Left kidney (tissue), 8 donors: ENCODE measurements at places on chromosomes 5 and 9. TPM values are rescaled to one million over a fixed set of nuclear protein-coding genes. Genes with fewer than 3 reads are reported as not detected.

Gene TRAF1
- 7.1 TPM for polyA plus RNA-seq

Gene CATSPER3
- polyA plus RNA-seq = 1.7 TPM

Gene RANBP3L
- polyA plus RNA-seq = 8.0 TPM

Gene WNT8A
- polyA plus RNA-seq = 0.15 TPM

GRCh38 chr5:147396070-147396823 lies 113.6 kb downstream of the DPYSL3 start:
- no peak for DNase-seq

DNA sequence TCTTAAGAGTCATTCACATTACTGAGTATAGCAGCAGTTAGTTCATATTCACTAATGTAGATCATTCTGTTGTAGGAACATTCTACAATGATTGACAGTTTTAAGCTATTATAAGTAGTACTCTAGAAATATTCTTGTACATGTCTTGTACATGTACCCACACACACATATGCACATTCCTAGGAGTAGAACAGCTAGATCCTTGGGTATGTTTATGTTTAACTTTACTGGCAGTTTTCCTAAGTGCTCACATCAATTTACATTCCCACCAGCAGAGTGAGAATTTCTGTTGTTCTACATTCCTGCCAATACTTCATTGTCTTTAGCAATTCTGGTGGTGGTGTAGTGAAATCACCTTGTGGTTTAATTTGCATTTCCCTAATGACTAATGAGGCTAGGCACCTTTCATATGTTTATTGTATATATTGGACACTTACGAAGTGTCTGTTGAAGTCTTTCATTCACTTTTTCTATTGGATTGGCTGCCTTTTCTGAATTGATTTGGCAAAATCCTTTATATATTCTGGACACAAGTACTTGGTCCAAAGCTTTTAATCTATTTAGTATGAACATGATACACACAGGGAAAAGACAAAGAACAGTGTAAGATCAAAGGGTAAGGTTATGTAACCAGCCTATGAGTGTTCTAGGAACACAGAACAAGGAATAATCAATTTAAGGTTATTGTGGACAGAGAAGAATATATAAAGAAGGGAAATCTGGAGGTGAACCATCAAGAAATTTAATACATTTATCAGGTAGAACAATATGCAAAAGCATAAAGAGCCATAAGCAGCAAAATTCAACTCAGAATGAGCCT lies 95.6 kb downstream of the MLLT3 start:
- DNase-seq = peak; percentile 3

GRCh38 chr5:115068239-115069086 lies 101.2 kb downstream of the TRIM36 start:
- DNase-seq = no peak

DNA sequence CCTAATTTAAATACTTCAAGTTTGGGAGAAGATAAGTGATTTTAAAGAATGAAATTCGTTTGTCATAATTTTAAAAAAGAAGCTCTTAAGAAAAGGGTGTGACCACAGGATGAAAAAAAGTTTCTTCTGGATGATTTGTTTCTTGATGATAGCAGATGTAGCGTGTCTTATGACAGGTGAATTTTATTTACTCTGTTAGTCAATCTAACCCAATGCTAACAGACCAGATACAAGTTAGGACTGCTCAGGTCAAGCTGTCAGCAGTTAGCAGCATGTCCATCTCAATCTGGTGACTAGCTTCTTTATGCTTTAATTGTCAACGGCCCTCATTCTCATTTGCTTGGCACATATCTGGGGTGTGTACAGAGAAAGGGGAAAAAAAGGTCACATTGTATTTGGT lies 456.0 kb downstream of the BNC2 start:
- no peak for DNase-seq

GRCh38 chr5:87340716-87341115 lies 72.0 kb downstream of the CCNH start:
- DNase-seq = no peak

DNA sequence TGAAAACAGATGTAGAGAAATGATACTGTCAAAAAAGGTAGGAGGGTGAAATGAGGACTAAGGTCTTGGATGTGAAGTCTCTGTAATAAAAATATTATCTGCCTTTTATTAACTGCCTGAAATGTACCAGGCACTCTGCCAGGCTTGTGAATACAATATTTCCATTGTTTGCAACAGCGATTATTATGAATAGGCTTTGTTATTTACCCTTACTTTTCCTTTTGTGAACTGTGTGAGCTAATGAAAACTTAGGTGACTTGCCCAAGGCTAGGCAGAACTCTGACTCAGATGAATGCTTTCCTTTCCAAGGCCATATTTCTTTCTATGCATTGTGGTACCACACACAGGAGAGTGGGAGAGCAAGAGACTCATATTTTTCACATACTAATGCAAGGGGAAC lies 204.1 kb downstream of the CDH12 start:
- peak; percentile 15 for DNase-seq

- DNase-seq = no peak
Observed at GRCh38 chr9:23438299-23438907, 387.6 kb downstream of the ELAVL2 start.

DNA sequence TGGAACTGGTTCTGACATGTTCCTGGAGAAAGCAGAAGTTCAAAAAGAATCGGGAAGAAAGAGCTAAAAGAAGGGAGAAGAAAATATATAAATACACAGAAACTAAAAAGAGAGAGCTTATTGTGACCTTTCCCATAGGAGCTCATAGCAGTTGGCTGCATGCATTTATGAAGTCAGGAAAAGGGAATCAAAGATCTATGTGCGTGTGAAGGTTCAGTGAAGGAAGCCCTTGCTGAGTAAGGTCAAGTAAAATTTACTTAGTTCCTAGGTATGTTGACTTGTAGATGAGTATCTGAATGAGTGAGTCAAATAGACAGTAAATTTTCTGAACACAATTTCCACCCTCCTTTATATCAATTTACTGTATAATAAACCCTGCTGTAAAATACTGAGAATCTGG lies 632.5 kb downstream of the SLCO4C1 start:
- no peak for DNase-seq

DNA sequence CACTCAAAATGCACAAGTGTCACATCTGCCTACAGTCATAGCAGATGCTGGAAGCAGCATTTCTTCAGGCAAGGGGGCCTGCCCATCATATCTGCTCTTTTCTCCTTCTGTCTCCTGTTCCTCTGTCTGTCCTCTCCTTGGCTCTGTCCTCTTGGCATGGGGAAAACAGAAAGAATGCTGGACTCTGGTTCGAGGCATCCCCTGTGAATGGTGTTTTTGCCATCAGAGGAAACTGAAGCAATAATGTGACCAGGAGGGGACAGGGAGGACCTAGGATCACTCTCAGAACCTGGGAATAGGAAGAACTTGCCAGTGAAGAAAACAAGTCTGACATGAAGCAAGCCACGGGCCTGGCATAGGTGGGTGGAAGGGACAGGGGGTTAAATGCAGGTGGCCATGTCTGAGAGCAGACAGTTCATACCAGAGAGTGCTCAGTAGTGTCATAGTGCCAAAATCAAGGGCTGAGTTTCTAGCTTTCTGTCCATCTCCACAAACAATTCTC lies 35.3 kb downstream of the AQP7 start:
- DNase-seq = no peak

DNA sequence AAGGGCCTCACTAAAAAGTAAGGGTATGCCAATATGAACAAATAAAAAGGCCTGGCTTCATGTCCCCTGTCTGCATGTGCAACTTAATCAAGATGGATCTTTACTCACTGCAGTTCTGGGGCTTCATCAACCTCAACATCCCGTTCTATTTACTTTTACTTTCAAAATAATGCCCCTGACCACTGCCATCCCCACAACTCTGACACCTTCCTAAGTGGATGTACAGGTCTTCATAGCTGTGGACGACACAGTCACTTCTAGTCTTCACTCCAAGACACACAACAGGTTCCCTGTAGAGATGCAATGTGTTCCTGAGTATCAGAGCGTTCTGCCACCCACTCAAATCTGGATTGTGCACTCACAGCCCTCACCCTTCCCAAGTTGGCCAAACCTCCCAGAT lies 136.1 kb downstream of the ENC1 start:
- no peak for DNase-seq

DNA sequence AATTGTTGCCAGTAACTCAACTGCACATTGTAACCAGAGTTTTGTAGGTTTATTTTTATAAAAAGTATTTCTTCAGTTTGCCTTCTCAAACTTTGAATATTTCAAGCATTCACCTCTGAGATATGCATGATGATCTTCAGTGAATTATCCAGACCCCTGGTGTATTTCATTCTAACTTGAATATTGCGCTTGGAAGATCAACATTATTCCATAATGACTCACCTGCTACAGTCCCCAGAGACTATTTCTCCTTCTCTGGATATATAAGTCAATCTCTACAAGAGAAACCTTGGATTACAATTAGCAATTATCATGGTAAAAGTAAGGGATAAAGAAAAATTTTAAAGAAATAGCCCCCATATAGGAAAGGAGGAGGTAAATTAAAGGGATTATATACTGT lies 1041.0 kb downstream of the TLE1 start:
- no peak for DNase-seq

GRCh38 chr5:76586531-76586930 lies 36.7 kb downstream of the F2RL2 start:
- DNase-seq = no peak

DNA sequence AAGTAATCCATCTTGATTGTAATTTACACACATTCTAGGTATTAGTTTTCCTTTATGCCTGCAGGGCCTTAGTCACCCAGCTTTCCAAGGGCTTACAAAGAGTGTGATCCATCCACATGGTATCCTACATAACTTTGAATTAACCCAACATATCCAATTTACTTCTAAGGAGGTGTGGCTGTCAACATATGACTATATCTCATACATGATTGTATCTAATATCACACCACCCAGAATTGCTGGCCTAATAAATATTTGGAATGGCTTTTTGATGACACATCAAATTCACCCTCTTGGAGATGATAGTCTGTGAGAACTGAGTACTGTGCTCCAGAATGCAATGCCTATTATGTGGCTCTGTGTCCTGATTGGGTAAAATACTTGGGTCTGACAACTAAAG lies 363.3 kb upstream of the GRIN3A start:
- DNase-seq = no peak

GRCh38 chr9:15086156-15086763 lies 176.0 kb upstream of the FREM1 start:
- no peak for DNase-seq

DNA sequence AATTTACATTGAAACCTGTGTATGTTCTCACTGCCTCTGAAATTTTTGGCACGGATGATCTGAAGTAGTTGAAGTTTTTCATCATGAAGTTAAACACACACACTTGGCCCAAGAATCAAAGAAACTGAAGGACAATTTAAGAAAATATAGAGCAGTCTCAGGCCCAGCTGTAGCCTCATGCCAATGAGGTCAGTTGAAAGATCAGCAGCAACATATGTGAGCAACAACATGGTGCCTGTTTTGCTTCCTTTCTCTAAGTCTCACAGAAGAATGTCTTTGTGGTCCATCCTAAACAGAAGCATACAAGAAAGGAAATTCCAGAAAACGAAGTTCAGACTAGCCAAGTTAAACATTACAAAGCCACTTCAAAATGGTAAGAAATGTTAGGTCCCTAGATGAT lies 1737.2 kb downstream of the MAT2B start:
- no peak for DNase-seq

DNA sequence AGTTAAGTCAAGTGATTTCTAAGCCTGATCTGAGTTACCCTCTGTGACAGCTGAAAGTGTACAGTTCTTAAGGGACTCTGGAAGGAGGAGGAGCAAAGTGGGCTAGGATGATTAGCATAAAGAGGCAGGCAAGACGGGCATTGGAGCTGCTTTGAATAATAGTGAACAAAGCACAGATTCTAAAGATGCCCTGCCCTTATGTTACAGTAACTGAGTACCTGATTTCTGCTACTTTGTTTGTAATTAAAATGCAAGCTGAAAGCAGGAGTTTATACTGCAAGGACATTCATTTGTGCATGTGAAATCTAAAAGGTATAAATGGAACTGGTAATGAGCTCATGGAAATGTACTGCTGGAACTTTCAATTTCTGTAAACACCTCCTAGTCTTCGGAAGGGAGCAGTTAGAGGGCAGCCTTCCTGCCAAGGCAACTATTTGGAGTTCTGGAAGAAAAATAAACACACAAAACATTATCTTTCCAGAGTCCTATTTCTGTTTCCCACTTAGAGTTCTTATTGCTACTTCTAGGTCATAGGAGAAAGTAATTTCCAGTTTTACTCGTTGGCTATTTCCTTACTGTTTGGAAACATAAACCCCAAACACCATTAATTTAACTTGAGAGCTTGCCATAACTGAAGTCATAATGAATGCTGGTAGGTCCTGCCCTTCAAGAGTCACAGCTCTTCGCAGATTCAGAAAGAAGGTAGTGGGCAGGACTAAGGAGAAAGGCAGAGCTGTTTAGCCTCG lies at the start of gene RANBP3L:
Gene RANBP3L (minus strand): TSS at position 45 of the 746 bp plus-strand sequence. CDS start 486 bp downstream, outside the sequence.
- DNase-seq = peak; percentile 60

DNA sequence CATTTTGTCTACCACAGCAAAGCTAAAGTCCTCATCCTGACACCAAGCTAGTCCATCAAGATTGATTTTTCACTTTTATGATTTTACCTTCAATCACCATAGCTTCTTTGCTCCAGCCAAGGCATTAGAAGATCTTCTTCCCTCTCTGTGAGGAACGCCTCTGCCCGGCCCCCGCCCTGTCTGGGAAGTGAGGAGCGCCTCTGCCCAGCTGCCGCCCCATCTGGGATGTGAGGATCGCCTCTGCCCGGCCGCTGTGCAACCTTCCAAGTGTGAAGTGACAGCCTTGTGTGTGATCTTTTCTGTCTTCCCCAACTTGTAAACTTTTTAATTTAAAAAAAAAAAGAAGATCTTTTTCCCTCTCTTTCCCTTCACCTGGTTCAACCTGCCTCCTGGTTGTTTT lies 210.5 kb upstream of the NREP start:
- no peak for DNase-seq

DNA sequence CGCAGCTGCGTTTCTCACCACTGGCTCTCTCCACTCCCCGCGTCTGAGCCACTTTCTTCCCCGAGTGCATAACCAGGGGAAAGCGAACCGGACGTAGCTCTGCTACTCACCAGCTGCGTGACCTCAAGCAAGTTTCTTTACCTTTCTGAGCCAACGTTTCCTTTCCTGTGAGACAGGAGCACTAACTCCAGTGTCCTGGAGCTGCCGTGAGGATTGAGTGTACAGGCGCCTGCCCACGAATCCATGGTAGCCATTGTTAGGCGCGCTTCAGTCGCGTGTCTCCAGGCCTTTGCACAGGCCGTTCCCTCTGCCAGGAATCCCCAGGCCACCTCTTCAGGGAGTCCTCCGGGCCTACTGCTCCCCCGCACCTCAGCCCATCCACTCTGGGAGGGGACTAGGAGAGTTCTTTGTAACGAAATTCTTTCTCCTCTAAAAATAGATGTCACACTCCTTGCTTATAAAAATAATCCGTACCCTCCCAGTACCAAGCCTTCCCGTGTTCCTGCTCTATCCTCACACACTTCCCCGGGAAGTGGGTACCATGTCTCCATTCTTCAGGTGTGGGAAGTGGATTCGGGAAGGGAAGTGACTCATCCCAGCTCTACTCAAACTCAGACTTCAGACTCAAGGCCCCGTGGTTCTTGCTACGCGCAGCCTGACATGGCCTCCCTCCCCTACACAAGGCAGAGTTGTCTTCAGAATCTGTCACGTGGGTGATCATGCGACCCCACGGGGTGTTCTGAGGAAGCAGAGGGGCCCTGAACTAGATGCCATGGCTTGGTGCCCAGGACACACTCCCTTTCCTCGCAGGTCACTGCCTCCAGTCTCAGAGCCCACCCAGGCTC lies 16.1 kb upstream of the CRB2 start:
- no peak for DNase-seq

- no peak for DNase-seq
Observed at GRCh38 chr9:122192914-122193525, 33.3 kb downstream of the MORN5 start.
